ENCODE measurements at places on chromosomes 2 and 18. TPM values are rescaled to one million over a fixed set of nuclear protein-coding genes. Genes with fewer than 3 reads are reported as not detected.

- no peak for DNase-seq
- H3K4me1 ChIP-seq: peaks cover 14% of the 10 kb centered on the region
- no peaks in the 10 kb centered on the region for H3K36me3 ChIP-seq
- H3K27ac ChIP-seq: no peak overlapping the region
- H3K27me3 ChIP-seq: peaks cover 11% of the 10 kb centered on the region
Observed at GRCh38 chr2:12271589-12271984, 445.1 kb upstream of the TRIB2 start.

- peaks cover 5% of the 10 kb centered on the region for H3K36me3 ChIP-seq
- peak overlapping the region; percentile 100 for H3K4me3 ChIP-seq
- H3K27ac ChIP-seq: peak overlapping the region; percentile 96
- DNase-seq: peak; percentile 69
- peaks cover 44% of the 10 kb centered on the region for H3K4me1 ChIP-seq
Observed at GRCh38 chr2:222423632-222424275, 589 bp upstream of the SGPP2 start.

DNA sequence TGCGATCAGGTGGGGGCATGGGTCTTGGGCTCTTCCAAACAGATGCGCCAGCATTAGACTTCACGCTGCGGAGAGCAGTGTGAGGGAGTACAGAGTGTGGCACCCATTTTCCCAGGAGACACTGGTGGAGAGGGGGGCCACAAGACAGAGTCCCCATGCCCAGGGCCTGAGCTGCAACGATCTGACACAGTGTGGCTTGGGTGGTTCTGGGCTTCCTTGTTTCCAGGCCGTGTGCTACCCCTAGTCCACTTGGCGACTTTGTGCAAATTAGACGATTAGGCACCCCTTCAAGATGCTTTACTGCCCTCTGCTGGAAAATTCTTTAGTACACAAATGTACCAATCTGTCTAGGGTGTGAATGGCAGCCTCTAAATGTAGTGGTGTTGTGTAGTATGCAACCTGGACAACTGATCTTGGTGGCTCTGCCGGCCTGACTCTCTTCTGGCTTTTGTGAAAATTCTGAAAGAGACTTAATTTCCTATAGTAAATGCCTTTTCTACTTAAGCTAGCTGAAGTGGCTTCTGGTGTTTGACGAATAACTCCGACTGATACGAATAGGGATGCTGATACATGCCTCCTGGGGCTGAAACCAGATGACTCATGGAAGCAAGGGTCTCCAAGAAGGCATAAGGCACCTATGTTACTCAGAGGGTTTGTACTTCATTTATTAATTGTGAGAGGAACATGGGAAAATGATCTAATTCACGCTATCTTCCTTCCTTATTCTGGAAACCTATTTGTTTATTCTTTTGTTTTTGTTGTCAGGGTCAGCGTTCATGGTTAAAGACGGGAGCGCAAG is 92.3 kb upstream of the SMAD2 start:
- H3K27me3 ChIP-seq: peaks cover 35% of the 10 kb centered on the region
- peaks cover 5% of the 10 kb centered on the region for H3K4me1 ChIP-seq

GRCh38 chr2:7852546-7852945 is 829.3 kb upstream of the ID2 start:
- no peaks in the 10 kb centered on the region for H3K27me3 ChIP-seq
- H3K4me1 ChIP-seq: peaks cover 44% of the 10 kb centered on the region
- H3K36me3 ChIP-seq: peaks cover 10% of the 10 kb centered on the region
- no peak overlapping the region for H3K4me3 ChIP-seq
- H3K27ac ChIP-seq: no peak overlapping the region

PLCL1 gene
- total RNA-seq: 2.8 TPM

TEKT4 gene
- total RNA-seq: not detected

- no peaks in the 10 kb centered on the region for H3K27me3 ChIP-seq
- H3K4me1 ChIP-seq: no peaks in the 10 kb centered on the region
- H3K27ac ChIP-seq: no peak overlapping the region
- no peak overlapping the region for H3K4me3 ChIP-seq
- H3K36me3 ChIP-seq: peaks cover 6% of the 10 kb centered on the region
- no peak for DNase-seq
Observed at GRCh38 chr2:22326250-22326649, 1058.7 kb upstream of the KLHL29 start.

- H3K4me1 ChIP-seq: peaks cover 6% of the 10 kb centered on the region
- H3K4me3 ChIP-seq: no peak overlapping the region
- no peak overlapping the region for H3K27ac ChIP-seq
- no peaks in the 10 kb centered on the region for H3K27me3 ChIP-seq
Observed at GRCh38 chr2:190302052-190302451, 17.6 kb downstream of the HIBCH start.

KCNE4 gene
- total RNA-seq: not detected

GRCh38 chr2:225282858-225283710 is 116.4 kb upstream of the NYAP2 start:
- no peaks in the 10 kb centered on the region for H3K4me1 ChIP-seq
- no peaks in the 10 kb centered on the region for H3K36me3 ChIP-seq
- no peaks in the 10 kb centered on the region for H3K27me3 ChIP-seq
- H3K27ac ChIP-seq: no peak overlapping the region
